Stimulated activated CD8-positive, alpha-beta memory T cell treated with anti-CD3 and anti-CD28 coated beads, Interleukin-7, amount 100 ng/mL, for 1 hour (primary cell): ENCODE measurements at places on chromosomes 6 and 20.

- no peak for DNase-seq
Measured at GRCh38 chr20:14313341-14314020, 23.9 kb downstream of the FLRT3 start.

DNA sequence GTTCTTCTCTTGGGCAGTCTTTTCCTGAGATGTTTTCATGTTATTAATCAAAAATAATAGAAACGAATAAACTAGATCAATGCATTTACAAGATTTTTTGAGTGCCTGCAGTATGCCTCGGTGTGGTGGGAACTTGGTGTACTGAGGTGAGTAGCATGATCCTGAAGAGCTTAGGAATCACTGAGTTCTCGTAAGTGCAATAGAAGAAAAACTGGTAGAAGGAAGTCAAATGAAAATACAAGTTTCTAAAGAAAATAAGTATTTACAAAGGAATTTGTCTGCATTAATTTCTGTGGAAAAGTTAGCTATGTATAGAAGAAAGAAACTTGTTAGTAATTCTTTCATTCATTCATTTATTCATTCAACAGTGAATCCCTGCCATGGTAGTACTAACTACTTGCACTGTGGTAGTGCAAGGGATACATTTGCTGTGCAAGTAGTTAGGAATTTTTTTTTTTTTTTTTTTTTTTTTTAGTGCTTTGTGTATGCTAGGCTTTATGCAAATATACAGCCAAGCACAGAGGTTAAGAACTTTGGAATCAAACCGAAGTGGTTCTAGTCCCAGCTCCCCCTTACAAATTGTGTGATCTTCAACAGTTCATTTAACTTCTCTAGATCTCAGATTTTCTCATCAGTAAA is 13.9 kb downstream of the NT5E start:
- no peak for DNase-seq

GRCh38 chr6:3635482-3635881 is 116.0 kb downstream of the PXDC1 start:
- DNase-seq: no peak

GRCh38 chr20:62362991-62363919 is 3.9 kb downstream of the LAMA5 start:
- no peak for DNase-seq

- no peak for DNase-seq
Measured at GRCh38 chr6:13672904-13673303, 38.7 kb downstream of the RANBP9 start.

DNA sequence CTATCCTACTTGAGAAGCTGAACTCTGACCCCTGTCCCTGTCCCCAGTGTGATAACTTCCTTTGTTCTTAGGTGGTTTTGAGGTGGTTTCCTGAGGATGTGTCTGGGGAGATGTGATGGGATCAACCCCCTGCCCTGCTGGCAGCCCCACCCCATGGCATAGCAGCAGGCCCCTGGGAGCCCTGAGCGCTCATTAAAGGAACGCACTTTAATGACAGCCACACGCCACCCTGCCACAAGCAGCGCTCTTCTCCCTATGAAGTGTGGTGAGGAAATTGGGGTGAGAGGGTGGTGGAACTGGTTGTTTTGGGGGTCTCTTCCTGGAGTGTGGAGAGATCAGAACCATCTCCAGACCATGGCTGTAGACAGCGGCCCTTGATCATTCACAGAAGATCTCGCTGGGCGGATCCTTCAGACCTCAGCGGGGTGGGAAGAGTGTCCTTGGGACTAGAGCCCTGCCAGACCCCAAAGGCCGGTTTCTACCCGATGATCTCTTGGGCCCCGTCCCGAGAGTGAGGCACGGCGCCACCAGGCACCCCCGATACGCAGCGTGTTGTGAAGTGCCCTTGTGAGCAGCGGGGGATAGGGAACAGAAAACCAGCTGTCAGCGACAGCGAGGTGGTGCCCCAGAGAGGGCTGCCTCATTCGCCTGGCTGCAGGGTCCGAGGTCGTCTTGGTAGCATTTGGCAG is 45.4 kb downstream of the SYNJ2 start:
- DNase-seq: no peak

- DNase-seq: no peak
Measured at GRCh38 chr20:59939879-59940128, 301 bp downstream of the PPP1R3D start.

DNA sequence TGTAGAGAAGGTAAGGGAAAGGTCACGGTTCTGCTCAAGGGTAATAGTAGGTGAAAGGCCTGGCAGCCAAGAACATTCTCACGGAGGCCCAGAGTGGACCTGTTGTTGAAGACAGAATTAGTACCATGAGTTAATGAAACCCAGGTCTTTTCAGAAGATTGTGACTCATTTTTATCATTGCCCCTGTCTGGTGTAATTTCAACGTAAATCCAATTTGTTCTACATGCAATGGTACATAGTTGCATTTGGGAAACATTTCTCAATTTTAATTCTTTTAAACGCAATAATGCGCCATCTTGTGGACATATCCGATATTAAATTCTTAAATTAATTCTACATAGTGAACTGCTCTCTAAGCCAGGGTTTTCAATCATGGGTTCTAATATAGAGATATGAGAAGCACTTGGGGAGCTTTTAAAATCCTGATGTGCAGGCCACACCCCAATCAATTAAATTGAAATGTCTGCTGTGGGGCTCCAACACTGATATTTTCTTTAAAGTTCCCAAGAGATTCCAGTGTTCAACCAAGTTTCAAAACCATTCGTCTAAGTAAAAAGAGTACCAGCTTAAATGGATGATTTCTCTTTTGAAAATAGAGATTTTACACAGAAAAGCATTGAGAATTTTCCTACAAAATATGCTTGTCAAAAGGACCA is 257.4 kb downstream of the PLCB1 start:
- DNase-seq: no peak

DNA sequence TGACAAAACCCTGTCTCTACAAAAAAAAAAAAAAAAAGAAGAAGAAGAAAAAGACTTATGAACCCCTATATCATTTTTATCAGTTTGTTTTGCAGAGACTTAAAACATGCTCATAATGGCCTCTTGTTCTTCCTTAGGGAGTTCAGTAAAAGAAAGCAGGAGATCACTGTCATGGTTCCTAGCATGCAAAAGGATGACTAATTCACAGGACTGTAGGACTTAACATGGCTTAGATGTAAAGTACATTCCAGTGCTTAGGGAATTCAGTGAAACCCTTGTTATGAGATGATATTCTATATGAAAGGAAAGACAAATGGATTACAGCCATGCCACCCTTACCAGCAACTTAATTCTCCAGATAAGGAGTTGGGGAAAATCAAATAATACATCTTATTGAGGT is 29.5 kb downstream of the EEF1A1 start:
- DNase-seq: no peak

DNA sequence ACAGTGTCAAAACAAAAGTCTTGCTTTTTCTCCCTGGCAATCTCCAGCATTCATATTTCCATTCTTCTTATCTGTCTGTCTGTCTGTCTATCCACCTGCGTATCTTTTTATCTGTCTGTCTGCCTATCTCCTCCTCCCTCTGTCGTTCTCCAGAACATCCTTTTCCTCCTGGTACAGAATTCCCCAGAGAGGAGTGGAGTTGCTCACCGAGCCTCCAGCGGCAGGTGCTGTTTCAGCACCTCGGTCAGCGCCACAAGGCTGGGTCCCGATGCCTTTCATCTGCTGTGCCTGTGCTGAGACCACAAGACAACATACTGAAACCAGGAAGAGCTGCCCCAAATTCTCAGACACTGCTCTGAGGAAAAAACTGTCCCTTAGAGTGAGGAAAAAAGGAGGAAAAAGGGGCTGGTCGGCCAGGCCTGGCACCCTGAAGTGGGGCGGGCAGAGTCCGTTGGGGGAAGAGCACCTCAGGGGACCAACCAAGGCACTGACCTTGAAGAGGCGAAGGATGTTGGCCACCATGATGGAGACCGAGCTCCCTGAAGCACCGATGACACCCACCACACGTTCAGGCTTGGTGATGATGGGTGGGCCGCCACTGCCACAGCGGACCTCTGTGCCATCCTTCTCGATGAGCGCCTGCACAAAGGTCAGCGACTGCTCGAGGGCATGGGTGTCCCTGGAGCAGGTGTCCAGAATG is 13.3 kb downstream of the GRM4 start:
- no peak for DNase-seq

- DNase-seq: no peak
Measured at GRCh38 chr20:44143936-44144335, 43.1 kb downstream of the JPH2 start.

DNA sequence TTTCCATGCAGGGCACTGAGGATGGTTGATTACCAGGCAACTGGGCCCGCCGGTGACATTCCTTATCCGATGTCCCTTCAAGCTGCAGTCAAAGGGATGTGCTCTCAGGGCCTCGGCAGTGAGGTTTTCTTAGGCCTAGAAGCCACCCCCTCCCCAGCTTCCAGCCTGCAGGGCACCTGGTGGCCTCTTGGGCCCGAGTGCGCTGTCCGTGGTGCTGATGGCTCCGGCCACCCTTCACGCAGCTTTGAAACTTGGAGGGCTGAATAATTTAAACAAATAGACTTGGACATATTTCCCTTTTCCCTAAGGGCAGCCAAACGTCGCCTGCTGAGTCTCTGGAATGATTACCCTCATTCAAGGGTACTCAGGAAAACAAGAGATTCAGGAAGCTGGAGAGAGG is 8.9 kb upstream of the MLN start:
- DNase-seq: no peak

DNA sequence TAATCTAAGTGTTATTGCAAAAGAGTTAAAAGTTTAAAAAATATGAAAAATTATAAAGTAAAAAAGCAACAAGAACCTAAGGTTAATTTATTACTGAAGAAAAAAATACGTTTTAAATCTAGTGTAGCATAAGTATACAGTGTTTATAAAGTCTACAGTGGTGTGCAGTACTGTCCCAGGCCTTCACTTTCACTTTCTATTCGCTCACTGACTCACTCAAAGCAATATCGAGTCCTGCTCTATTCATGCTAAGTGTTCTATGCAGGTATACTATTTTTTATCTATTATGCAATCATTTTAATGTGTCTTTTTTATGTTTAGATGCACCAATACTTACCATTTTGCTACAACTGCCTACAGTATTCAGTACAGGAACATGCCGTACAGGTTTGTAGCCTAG is 113.0 kb downstream of the MANEA start:
- DNase-seq: no peak
